Fibroblast of skin of right quadriceps (primary cell): ENCODE measurements at places on chromosomes 1 and 21.

- peak; percentile 90 for DNase-seq
Observed at GRCh38 chr1:31095298-31095981, 29.9 kb upstream of the PUM1 start.

DNA sequence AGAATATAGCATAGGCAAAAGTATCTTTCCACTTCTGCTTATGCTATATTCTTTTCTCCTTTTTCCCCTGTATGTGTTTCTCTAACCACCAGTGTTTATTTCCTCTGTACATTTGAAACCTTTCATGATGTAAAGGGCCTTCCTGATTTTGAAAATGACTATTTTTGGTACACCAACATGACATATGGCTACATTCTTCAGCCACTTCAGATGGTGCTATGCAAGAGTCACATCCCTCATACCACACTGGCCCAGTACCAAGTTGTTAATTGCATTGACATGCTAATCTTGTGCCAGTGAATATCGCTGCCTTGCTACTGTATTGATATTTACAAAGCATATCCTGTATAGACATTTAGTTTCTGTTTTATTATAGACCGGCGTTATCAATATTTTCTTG, 408.7 kb downstream of the NCAM2 start:
- DNase-seq, result peak; percentile 11

- DNase-seq, result no peak
Observed at GRCh38 chr1:182587093-182587492, 2.0 kb downstream of the RNASEL start.

GRCh38 chr1:207045453-207045852, 5.6 kb downstream of the YOD1 start:
- DNase-seq, result no peak

DNA sequence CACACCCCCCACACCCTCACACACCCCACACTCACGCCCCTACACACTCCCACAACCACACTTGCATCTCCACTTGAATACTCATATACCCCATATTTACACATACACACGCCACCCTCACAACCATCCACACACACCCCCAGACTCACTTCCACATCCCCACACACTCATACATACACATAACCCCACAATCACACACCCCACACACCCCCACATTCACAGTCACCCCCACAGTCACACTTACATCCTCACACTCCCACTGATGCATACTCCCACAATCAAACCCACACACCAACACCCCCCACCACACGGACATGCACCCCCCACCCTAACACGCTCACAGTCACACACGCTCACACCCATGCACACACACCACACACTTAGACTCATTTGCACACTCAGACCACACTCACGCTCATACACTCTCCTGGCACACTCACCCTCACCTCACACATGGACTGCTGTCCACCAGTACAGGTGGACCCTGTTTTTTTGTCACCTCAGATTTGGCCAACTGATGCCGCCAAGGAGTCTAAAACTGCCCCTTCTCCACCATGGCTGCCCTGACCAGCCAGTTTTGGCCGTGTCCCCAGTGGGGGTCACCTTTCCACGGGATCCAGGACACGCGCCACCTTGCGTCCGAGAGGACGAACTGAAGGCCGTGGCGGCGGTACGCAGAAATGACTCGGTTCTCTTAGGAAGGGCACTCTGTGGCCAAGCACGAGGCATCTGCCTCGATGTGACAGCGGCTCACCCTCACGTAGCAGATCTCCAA, 45.3 kb upstream of the EDN2 start:
- no peak for DNase-seq

GRCh38 chr1:222940906-222941305, 126.1 kb downstream of the DISP1 start:
- no peak for DNase-seq

DNA sequence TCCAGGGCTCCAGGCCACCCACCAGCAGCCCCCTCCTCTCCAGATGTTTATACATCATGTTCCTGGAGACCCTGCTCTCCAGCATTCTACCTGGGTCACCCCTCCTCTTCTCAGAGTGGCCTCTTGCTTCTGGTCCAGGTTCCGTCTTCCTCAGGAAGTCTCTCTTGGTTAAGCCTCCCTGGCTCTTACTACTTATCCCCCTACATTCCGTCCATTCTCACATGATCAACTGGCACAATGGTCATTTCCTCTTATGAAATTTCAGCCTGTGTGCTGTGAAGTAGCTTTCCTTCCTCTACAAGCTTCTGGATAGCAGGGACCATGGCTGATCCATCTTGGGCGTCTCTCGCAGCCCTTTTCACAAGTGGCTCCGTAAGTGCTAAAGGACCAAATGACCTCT, 33.9 kb upstream of the ATP2B4 start:
- peak; percentile 49 for DNase-seq

GRCh38 chr1:112711041-112711440, 4.1 kb downstream of the PPM1J start:
- DNase-seq, result no peak

- DNase-seq, result no peak
Observed at GRCh38 chr1:46692811-46693770, 21.4 kb downstream of the TEX38 start.

- no peak for DNase-seq
Observed at GRCh38 chr21:41023936-41024335, 144.0 kb upstream of the BACE2 start.

- peak; percentile 83 for DNase-seq
Observed at GRCh38 chr1:225772323-225772768, 5.3 kb upstream of the SRP9 start.

DNA sequence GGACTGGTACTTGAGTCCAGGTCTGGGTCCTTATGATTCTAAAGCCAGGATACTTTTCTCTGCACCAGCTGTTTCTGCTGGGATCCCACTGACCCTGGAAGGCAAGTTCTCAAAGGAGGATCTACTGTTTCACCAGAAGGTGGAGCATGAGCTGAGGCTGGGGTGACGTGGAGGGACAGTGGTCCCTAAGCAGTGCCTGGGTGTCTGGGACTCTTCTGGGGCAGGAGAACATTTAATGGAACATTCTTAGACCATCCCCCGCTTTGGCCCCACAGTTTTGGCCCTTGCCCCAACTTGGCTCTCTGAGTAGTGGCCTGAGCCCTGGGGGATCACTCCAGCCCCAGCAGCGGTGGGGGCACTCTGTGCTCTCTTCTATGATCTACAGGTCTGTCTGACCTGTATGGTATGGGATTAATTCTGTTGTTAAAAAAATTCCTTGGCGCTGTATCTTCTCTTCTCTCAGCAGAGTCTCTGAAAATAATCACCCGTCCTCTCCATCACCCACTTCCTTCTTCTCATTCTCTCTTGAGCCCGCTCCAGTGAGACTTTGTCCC, 60.3 kb upstream of the CSF3R start:
- no peak for DNase-seq

DNA sequence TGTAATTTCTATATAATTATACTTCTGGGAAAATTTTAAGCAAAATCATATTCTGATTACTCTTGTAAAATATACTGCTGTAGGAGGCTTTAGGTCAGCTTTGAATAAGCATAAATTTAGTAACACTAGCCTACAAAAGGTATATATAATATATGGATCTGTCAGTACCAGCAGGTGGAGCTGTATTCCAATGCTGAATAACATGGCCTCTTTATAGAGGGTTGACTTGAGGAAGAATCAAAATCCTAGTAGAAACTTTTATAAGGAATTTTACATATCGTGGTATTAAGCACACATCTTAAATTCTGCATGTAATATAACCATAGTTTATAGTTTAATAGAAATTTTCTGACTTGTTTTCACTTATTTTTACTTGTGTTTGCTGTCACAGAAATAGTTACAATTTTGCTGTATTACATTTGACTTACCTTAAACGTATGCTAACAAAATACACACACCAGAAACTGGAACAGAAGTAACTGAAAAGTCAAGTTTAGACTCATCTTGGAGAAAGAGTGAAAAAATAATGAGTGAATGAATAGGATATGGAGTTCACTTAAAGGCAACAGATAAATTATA, 79.3 kb downstream of the HMCN1 start:
- DNase-seq, result peak; percentile 68

GRCh38 chr21:42596657-42597056, 56.8 kb upstream of the PDE9A start:
- DNase-seq, result no peak

DNA sequence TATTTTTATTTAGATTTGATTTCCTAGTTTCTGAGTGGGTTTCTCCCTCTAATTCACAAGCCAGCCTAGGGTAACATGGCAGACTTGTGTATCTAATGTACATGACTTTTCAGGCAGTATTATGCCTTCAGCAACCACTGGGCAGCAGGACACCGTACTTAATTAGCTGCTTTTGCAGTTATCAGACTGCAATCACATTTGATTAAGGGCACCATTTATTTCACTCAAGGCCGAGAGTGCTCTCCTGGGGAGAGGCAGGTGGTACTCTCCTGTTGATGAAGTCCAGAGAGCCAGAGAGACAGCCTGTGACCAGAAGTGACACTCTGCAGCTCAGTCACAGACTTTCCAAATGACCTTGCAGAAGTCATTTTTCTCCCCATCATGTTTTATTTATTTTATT, 18.7 kb downstream of the CYYR1 start:
- DNase-seq, result no peak

GRCh38 chr1:223332997-223333396, 31.0 kb downstream of the SUSD4 start:
- no peak for DNase-seq

- DNase-seq, result peak; percentile 43
Observed at GRCh38 chr1:87329051-87329525, 408 bp downstream of the LMO4 start.
